B cell (primary cell): ENCODE measurements at places on chromosomes 7 and 10.

- no peaks in the 10 kb centered on the region for H3K4me1 ChIP-seq
- H3K27me3 ChIP-seq, result no peaks in the 10 kb centered on the region
- no peak overlapping the region for H3K27ac ChIP-seq
- DNase-seq, result no peak
- no peaks in the 10 kb centered on the region for H3K36me3 ChIP-seq
- H3K4me3 ChIP-seq, result no peak overlapping the region
Observed at GRCh38 chr10:77409697-77410471, 227.7 kb downstream of the KCNMA1 start.

DNA sequence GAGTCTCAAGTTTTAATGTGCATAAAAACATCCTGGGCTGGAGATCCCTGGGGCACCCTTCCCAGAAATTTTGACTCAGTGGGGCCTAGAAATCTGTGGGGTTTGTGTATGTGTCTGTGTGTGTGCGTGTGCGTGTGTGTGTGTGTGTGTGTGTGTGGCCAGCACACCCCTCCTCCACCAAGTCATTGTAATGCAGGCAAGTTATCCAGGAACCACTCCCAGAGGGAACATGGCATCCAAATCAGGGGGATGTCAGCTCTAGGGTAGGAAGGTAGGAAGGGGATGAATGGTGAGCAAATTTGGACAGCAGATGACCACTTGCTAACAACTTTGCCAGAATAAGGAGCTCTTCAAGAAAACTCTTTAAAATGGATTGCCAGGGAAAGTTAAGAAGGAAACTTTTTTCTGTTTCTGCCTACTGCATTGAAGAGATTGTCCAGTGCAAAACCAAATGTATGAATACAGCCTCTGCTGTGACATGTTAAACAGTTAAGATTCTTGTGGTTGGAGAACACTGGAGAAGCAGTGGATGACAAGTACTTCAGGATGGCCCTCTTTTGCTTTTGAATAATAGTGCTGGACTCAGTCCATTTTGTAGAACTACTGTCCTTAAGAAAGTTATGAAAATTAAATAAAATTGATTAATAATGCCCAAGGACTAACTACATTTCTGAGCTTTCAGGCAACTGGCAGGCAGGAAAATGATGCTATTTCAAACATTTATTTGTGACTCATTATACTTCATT, 12.3 kb downstream of the STAMBPL1 start:
- H3K36me3 ChIP-seq, result peaks cover 4% of the 10 kb centered on the region
- DNase-seq, result no peak
- H3K27me3 ChIP-seq, result no peaks in the 10 kb centered on the region
- no peak overlapping the region for H3K4me3 ChIP-seq
- peaks cover 17% of the 10 kb centered on the region for H3K4me1 ChIP-seq

GRCh38 chr10:11146402-11147171, 128.9 kb downstream of the CELF2 start:
- H3K4me1 ChIP-seq, result peaks cover 91% of the 10 kb centered on the region
- no peak for DNase-seq
- H3K4me3 ChIP-seq, result no peak overlapping the region
- no peaks in the 10 kb centered on the region for H3K27me3 ChIP-seq
- no peaks in the 10 kb centered on the region for H3K36me3 ChIP-seq

GRCh38 chr7:134024739-134025138, 102.4 kb upstream of the LRGUK start:
- H3K27ac ChIP-seq, result no peak overlapping the region
- DNase-seq, result no peak
- no peaks in the 10 kb centered on the region for H3K27me3 ChIP-seq
- H3K36me3 ChIP-seq, result no peaks in the 10 kb centered on the region
- no peaks in the 10 kb centered on the region for H3K4me1 ChIP-seq

DNA sequence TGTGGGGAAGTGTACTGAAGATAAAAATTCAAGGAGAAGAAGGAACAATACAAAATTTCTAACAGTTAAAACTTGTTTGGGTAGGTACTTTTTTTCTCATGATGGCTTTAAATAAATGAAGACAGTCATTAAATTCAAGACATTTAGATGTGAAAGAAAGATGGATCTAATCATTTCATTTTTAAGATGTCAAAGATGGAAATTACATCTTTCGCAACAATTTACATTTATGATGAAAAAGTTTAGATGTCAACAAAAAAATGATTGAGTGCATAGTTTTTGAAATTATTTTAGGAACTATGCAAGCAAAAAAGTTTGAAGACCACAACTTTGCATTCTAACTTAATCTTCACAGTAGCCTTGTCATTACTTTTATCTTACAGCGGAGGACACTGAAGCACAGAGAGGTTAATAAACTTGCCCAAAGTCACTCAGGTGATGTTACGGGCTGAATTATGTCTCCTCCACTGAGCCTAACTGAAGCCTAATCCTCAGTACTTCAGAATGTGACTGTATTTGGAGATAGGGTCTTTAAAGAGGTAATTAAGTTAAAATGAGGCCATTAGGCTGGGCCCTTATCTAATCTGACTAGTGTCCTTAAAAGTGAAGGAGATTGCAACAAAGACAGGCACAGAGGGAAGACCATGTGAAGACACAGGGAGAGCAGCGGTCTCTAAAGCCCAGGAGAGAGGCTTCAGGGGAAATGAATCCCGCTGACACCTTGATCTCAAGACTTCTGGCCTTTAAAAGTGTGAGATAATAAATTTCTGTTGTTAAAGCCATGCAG, 48.2 kb downstream of the VSTM4 start:
- H3K4me3 ChIP-seq, result no peak overlapping the region
- no peaks in the 10 kb centered on the region for H3K4me1 ChIP-seq
- H3K27ac ChIP-seq, result no peak overlapping the region
- DNase-seq, result no peak
- no peaks in the 10 kb centered on the region for H3K36me3 ChIP-seq
- H3K27me3 ChIP-seq, result no peaks in the 10 kb centered on the region

DNA sequence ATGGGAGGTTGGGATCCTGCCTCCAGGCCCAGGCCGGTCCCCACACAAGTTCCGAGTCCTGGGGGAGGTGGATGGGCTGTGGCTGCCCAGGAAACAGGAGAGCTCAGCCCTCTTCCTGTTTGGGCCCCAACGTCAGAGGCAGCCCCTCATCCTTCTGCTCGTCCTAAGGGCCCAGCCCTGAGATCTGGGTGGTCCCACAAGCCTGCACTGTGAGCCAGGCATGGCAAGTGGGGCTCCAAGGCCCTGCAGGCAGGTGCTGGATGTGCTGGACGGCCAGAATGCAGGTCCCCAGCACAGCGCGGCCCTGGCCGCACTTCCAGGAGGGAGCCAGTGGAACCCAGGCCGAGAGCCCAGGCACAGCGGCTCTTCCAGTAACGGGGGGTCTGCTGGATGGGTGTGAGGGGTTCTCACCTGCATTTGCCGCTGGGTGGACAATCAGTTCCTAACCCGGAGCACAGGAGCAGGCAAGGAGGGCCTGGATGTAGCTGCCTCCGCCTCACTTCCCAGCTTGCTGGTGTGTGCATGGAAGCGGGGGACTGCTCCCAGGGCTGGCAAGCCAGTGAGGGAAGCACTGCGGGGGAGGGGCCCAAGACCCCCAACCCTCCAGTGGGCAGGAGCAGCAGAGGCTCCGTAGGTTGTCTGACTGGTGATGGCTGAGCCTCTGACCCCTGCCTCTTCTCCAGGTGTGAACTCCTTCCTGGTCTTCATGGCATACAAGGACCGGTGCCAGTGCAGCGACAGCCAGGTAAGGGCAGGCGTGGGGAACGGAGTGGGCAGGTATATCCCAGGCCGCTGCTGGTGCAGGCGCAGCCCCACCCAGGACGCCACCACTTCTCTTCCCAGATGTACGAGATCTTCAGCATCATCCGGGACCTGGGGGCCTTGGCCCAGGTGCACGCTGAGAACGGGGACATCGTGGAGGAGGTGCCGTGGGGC, 9.7 kb downstream of the DPYSL4 start:
- no peak overlapping the region for H3K4me3 ChIP-seq
- no peaks in the 10 kb centered on the region for H3K4me1 ChIP-seq
- no peaks in the 10 kb centered on the region for H3K36me3 ChIP-seq
- H3K27me3 ChIP-seq, result no peaks in the 10 kb centered on the region
- no peak for DNase-seq
- H3K27ac ChIP-seq, result no peak overlapping the region

GRCh38 chr7:82697897-82698296, 254.3 kb upstream of the CACNA2D1 start:
- no peaks in the 10 kb centered on the region for H3K36me3 ChIP-seq
- no peak overlapping the region for H3K27ac ChIP-seq
- no peak overlapping the region for H3K4me3 ChIP-seq
- H3K4me1 ChIP-seq, result no peaks in the 10 kb centered on the region
- no peaks in the 10 kb centered on the region for H3K27me3 ChIP-seq

DNA sequence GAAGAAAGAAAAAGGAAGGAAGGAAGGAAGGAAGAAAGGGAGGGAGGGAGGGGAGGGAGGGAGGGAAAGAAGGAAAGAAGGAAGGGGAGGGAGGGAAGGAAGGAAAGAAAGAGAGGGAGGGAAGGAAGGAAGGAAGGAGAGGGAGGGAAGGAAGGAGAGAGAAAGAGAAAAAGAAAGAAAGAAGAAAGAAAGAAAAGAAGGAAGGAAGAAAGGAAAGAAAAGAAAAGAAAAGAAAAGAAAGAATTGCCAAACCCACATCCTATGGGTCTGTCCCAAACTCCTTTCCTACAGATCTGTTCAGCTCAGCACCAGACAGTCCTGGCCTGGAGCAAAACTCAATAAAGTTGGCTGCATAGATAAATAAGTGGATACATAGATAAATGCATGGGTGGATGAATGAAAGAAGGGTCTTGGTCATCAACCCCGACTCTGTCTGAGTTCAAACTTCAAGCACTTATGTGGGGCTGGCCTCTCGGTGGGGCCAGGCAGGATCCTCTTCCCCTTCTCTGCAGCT, 17.2 kb upstream of the TLX1 start:
- no peak overlapping the region for H3K4me3 ChIP-seq
- no peak for DNase-seq
- no peaks in the 10 kb centered on the region for H3K4me1 ChIP-seq
- H3K27me3 ChIP-seq, result peaks cover 27% of the 10 kb centered on the region
